ENCODE measurements at places on chromosomes 5 and 9.

DNA sequence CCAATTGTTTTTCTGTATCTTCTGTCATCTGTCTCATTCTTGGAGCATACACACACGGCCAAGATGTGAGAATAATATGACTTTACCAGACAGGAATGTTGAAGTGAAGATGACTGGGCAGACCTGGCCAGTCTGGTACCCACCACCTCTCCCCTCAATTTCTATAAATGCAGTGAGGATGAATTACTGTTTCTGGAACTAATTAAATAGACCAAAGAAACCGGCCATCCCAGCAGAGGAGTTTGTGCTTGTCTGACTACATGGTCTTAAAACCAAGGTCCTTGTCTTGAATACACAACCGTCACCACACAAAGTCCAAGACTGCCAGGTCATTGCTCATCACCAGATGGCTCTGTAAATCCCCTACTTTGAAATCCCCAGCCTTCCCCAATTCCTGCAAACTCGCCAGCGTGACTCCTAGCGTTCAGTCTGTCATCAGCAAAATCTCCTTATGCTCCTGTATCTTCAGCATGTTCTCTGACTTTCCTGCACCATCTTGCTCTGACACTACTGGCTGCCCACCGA, 147.2 kb downstream of the PDE4D start:
- peak; percentile 24 for DNase-seq

DNA sequence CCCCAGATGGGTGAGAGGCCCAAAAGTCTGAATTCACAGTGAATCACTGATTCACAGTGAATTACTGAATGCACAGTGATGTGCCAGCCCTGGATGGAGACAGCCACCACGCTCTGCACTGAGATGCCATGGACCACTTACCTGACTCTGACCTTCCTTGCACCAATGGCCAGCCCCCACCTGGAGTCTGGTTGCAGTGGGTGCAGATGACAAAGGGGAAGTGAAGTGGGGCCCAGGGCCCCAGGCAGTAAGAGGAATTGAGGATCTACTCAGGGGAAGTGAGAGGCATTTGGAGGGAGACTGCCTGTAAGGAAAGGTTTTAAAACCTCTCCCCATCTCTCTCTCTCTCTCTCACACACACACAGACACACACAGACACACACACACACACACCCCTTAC, 412.1 kb downstream of the CYLC2 start:
- no peak for DNase-seq

DNA sequence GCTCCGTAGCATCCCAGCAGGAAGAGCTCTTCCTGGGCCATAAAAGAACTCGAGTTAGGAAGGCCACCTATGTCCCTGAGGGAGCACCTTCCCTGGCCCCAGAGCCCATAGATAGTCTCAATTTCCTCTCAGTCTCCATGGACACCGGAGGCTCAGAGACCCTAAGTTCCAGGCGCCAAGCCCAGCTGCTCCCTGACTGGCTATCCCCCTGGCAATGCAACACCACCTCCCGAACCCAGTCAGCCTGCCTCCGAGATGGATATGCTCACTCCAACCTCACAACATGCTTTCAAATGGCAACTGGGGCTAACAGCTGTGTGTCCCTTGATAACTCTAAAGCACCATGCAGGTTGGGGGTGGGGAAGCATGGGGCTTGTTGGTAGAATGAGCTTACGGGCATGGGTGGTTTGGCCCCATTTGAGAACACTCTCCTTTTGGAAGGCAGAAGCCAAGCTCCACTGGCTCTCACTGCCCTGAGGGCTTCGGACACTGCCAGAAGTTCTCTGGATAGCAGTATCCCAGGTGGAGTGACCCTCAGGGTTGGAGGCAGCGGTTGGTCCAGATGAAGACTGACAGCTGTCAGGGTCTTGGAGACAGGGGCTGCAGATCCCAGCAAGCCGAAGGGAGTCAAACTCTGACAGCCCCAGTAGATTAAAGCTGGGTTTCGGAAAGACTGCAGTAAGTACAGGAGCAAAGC, 165.3 kb downstream of the PAX5 start:
- no peak for DNase-seq

- peak; percentile 61 for DNase-seq
Observed at GRCh38 chr9:107734256-107735013, 244.9 kb upstream of the KLF4 start.

GRCh38 chr5:72452515-72453245, 54.5 kb downstream of the ZNF366 start:
- DNase-seq: no peak

- DNase-seq: no peak
Observed at GRCh38 chr9:69036799-69037198, 1.2 kb downstream of the FXN start.

DNA sequence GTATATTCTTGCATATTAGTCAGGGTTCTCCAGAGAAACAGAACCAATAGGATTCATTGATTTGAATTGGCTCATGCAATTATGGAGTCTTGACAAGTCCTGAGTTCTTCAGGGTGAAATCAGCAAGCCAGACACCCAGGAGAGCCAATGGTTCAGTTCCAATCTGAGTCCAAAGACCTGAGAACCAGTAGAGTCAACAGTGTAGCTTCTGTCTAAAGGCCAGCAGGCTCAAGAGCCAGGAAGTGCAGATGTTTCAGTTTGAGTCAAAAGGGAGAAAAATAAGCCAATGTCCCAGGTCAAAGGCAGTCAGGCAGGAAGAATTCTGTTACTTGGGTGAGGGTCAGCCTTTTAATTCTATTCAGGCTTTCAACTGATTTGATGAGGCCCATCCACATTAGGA, 37.8 kb upstream of the ANKRD34B start:
- no peak for DNase-seq

DNA sequence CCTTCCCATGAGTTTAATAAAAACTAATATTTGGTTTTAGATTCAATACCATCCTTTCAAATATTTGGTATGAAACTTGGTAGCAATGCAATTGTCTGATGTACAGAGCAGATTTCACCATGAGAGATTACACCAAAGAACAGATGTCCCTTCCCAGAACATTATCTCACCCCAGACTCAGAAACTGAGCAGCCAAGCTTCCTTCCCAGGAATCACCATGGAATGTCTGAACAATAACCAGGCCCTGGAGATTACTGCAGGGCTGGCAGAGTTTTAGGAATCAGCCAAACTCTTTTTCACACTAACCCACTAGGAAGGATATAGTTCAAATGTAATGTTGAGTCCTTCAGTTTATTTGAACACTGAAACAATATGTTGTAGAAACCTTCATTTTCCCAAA, 23.9 kb downstream of the CLTA start:
- DNase-seq: no peak

DNA sequence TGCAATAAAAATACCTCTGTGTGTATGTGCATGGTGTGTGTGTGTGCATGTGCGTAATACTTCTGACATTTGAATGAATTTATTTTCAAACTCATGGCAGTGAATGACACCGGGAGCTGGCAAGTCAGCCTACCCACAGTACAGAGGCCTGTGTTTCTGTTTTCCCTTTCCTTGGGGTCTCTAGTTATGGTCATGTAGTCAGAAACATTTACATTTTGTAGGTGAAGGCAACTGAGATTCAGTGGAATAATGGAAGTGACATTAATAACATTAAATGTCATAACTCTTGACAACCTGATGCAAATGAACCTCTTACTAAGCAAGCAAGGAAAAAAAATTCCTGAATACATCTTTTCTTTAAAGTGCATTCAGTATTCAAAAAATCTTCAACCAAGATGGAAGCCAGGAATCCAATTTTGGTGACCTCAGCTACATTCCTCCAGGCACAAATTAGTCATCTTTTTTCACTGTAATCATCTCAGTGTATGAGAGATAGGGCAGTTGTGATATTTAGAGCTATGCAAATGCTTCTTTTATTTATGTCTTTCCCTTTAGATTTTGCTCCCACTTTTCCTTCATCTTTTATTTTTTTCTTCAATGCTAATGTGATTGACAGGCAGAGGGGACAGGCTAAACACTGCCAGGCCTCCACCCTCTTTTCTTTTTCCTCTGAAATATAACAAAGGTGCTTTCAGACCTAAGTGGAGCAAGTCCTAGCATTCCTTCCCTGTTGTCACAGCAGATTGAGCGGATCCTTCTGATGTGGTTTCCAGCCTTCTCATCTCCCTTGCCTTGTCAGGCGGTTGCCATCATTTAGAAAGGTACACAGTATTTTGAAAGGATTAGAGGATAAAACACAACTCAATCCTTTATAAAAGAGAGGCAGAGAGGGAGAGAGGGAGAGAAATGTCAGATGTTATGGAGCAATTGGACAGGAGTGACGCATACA, 569.8 kb upstream of the ADAMTS16 start:
- DNase-seq: no peak

DNA sequence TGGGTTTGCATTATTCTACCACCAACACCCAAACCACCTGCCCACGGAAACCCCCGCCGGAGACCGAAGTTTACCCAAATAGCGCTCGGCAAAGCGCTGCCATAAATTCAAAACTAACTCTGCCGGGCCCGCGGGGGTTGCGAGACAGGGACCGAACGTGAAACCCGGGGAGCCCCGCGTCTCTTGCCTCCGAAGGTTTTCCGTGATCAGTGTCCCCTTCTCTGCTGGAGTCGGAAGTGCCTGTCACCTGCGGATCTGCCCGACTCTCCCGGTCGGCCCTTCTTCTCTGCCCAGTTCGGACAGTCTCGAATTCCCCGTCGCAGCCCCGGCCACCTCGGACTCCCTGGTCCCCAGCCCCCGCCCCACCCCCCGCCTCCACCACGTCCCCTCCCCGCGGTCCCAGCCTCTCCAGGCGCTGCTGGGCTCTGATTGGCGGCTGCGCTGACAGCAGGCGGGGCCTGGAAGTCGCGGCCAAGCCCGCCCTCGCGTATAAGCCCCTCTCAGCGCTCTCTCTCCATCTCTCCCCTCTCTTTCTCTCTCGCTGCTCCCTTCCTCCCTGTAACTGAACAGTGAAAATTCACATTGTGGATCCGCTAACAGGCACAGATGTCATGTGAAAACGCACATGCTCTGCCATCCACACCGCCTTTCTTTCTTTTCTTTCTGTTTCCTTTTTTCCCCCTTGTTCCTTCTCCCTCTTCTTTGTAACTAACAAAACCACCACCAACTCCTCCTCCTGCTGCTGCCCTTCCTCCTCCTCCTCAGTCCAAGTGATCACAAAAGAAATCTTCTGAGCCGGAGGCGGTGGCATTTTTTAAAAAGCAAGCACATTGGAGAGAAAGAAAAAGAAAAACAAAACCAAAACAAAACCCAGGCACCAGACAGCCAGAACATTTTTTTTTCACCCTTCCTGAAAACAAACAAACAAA, at the start of gene RORB:
RORB (plus strand) TSS at position 517 of the 929 bp plus-strand sequence. CDS start 642 bp downstream, outside the sequence.
- peak; percentile 55 for DNase-seq

GRCh38 chr9:93263334-93264229, 79.6 kb downstream of the WNK2 start:
- DNase-seq: peak; percentile 18

DNA sequence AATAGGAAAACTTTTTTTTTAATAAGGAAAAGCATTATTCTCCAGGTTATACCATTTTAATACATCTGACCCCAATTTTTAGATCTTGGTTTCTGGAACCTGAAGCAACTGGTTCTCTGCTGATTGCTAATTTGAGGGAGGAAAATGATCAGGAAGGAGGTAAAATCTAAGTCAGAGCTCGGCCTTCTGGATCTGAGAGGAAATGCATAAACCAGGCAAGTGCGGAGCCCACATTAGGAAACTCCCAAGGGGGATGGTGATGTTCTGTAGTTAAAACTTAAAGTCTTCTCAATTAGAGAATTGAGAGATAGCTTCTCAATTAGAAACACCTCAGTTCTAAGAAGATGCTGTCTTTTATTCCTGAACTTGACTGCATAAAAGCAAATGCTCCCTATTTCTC, 113.5 kb downstream of the TSSK1B start:
- no peak for DNase-seq

DNA sequence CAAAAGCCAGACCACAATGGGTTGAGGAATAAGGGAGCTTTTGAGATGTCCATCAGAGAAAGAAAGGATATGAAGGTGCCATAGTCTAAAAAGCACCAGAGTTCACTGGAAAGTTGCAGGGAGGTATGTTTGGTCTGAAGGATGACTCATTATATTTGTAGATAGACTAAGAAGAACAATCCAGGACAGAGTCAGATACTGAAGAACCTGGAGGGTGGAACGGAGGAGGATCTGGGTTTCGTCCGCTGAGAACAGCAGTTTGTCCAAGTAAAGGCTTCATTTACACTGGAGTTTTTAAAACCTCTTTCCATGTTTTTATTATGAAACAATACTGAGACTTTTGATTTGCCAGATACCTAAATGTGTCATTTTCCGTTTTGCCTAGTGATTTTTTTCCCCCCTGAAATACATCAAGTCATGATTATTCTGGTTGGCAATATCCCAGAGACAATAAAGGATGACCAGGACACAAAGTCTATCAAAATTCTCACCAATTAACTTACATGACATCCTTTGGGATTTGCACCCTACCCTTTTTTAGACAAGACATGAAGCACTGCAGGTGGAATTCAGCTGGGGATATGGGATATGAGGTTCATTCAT, 219.9 kb downstream of the MLLT3 start:
- no peak for DNase-seq

DNA sequence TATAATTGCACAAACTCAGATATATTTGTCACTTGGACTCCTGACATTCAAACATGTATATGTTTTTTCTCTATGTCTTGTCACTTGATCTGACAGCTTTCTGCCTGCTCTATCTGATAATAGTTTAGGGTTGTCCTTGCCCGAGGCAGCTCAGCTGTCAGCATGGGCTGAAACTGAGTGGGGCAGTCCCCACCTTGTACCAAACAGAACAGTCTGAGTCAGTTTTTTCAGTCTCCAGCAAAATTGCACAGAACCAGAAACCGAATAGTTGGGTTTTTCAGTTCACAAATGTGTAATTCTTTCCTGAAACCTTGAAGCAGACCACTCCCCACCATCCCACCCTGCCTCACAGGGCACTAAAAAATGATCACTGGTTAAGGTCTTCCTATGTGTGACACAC, 9.5 kb upstream of the HAND1 start:
- no peak for DNase-seq

DNA sequence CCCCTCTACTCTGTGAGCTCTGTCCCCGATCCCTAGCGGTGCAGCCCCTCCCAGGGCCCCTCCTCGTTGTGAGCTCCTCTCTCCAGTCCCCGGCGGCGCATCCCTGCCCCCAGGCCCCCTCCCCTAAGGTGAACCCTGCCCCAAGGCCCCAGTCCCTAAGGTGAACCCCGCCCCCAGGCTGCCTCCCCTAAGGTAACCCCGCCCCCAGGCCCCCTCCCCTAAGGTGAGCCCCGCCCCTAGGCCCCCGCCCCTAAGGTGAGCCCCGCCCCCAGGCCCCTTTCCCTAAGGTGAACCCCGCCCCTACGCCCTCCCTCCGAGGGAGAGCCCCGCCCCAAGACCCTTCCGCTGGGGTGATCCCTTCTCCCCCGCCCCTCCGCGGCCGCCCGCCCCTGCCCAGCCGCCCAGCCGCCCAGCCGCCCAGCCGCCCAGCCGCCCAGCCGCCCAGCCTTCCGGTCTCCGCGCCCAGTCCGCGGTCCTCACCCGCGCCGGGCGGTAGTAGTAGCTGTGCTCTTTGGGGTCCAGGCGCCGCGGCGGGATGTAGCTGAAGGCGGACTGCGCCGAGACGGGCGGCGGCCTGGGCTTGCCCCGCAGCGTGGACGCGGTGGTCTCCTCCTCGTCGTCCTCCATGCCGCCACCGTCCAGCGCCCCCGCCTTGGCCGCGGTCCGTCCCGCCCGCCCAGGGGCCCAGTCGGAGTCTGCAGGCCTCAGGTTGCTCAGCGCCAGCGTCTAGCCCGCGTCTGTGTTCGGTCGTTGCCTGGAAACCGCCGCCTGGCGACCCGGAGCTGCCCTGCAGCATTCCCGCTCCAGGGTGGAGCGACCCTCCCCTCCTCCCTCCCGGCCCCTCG, at the start of gene CFAP90:
CFAP90 (minus strand) TSS at position 739 of the 845 bp plus-strand sequence; CDS start at position 627, 112 bp downstream.
- DNase-seq: peak; percentile 32

Measured in mucosa of descending colon (tissue), 3 donors.